ENCODE measurements at places on chromosomes 7 and 10.

- DNase-seq: no peak
Observed at GRCh38 chr7:84877943-84878570, 308.8 kb downstream of the SEMA3D start.

- DNase-seq: no peak
Observed at GRCh38 chr10:94785211-94785610, 22.7 kb downstream of the CYP2C19 start.

DNA sequence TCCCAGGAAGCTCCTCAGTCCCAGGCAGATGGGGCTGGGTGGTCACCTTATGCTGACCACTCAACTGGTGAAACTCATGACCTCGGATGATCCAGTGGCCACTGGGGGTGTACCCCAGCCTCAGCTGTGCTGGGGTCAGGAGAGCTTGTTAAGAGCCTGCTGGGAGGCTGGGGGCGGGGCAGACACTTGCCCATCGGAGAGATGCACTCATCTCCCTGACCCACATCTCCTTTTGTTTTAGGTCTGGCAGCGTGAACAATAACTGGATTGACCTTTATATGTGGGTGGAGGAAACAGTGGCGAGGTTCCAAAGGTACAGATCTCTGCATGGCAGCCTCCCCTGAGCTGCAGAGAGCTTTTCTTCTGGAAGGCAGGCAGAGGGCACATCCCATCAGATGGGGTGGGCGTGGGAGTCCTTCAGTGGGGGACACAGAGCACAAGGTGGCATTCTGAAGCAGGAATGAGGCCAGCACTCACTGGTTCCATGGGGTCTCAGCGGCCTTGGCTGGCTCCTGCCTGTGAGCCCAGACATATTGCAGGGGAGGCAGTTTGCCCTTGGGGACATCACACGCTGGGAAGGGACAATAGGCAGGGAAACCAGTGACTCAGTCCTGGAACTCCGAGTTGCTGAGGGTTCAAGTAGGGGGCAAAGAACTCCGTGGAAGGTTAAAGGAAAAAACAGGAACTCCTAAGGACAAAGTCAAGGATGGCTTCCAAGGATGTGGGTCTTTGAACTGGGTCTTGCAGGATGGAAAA lies 5.2 kb downstream of the ANTXRL start:
- no peak for DNase-seq

GRCh38 chr10:71634531-71635164 lies 84.9 kb downstream of the C10orf105 start:
- DNase-seq: no peak

- DNase-seq: no peak
Observed at GRCh38 chr10:110758898-110759297, 112.8 kb upstream of the PDCD4 start.

DNA sequence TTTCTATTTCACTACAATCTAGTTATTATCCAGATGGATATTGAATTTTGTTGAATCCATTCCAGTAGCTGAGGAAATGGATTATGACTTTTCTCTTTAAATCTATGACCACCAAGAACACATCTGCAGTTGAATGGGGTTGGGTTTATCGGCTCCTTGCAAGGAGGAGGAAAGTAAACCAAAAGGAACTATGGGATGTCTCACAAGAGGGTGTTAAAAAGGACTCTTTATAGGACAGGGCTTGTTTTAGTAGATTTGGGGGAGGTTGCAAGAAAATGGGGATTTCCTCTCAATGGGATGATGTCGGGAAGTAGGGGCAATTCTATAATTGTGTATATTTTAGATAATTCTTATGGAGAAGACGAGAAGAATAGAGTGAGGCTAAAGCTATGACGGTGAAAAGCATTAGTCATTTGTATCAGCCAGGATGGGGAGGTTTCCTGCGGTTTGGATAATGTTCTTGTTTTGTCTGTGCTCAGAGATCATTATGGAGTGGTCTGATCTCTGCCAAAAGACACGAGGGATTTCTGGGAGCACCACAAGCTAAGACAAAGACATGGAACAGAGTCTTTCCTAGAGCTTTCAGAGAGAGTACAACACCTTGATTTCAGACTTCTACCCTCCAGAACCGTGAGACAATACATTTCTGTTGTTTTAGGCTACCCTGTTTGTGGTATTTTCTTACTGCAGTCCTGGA lies 5.3 kb upstream of the LRRC61 start:
- no peak for DNase-seq

- DNase-seq: no peak
Observed at GRCh38 chr7:64905547-64905946, 2.5 kb downstream of the ZNF273 start.

DNA sequence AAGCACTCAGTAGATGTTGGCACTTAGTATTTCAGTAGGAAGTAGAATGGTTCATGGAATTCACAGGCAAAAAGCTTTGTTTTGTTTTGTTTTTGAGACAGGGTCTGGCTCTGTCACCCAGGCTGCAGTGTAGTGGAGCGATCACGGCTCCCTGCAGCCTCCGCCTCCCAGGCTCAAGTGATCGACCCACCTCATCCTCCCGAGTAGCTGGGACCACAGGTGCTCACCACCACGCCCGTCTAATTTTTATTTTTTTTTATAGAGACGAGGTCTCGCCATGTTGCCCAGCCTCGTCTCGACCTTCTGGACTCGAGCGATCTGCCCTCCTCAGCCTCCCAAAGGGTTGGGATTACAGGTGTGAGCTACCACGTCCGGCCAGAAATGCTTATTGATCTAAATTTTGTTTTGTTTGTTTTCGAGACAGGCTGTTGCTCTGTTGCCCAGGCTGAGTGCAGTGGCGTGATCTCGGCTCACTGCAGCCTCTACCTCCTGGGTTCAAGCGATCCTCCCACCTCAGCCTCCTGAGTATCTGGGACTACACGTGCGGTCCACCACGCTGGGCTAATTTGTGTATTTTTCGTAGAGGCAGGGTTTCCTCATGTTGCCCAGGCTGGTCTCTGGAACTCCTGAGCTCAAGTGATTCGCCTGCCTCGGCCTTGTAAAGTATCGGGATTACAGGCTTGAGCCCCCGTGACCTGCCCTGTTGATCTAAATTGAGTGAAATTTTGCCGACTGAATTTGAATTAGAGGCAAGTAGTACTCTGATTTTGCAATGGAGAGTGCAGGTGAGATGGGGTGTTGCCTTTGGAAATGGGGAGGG lies 1.7 kb downstream of the GLRX3 start:
- no peak for DNase-seq

GRCh38 chr7:105776986-105777910 lies 99.2 kb downstream of the ATXN7L1 start:
- DNase-seq: no peak

DNA sequence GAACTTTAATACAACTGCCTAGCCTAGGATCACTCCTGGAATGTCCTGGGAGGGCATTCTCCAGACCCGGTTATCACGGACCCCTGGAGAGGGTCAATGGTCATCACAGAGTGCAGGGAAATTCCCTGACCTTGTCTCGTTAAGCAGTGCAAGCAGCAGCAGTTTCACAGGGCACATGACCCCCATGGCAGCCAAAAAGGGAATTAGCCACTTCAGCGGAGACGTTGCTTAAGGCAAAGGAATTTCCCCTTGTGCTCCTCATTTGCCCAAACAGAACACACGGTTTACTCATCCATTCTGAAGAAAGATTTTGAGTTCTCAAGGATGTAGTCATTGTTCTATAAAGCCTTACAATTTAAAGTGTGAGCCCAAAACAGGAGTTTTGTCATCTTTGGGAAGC lies 260.3 kb downstream of the SNX13 start:
- DNase-seq: peak; percentile 93

DNA sequence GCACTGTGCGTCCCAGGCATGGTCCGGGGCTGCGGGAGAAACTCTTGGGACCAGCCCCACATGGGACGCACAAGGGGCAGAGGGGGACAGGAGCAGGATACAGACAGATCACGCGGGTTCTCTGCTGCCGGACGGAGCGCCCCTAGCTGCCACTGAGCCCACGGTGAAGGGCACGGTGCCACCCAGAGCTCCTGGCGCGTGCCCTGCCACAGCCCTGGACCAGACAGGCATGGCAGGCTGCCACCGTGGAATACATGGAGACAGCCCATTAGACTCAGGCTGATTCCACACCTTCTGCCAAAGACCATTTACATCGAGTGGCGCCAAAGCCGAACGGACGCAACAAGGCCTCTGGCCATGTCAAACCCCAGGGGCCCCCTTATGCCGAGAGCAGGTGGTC lies 90.4 kb downstream of the MAD1L1 start:
- no peak for DNase-seq

DNA sequence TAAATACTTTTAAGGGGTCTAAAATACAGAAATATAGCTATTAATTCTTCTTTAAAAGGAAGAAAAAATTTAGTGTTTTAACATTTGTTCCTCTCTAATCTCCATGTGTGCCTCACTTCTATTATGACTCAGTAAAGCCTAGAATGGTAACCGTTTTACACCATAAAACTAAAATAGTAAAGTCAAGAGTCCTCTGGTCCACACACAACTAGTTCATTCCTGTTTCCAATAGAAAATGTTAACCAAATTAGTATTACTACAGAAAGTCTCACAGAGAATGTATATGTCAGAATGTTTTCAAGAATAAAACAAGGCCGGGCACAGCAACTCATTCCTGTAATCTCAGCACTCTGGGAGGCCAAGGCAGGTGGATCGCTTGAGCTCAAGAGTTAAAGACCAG lies 55.8 kb downstream of the CNOT4 start:
- DNase-seq: no peak

GRCh38 chr10:20017961-20018360 lies 201.7 kb downstream of the PLXDC2 start:
- DNase-seq: peak; percentile 14

GRCh38 chr7:118288098-118288497 lies 63.6 kb downstream of the ANKRD7 start:
- DNase-seq: no peak

- no peak for DNase-seq
Observed at GRCh38 chr7:105839266-105839665, 37.1 kb downstream of the ATXN7L1 start.

DNA sequence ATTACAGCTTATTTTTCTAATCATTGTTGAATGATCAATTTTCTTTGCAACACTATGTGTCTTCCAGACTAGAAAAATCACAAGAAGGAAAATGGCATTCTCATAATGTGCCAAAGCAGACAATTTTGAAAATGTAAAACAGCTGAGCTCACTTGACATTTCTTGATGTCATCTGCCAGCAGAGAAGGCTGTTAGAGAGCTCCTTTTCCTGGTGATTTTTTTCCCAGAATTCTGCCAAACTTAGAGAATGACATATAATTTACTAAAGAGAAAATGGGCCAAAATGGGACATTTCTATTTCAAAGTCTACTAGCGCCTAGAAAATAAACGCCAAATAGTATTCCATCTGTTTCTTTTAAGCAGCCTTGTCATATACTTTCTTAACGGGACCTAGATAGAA lies 88.9 kb upstream of the CSTF2T start:
- DNase-seq: no peak

- DNase-seq: no peak
Observed at GRCh38 chr7:35748371-35748770, 52.5 kb upstream of the SEPTIN7 start.

GRCh38 chr10:17456032-17456548 lies 1.7 kb upstream of the ST8SIA6 start:
- no peak for DNase-seq

DNA sequence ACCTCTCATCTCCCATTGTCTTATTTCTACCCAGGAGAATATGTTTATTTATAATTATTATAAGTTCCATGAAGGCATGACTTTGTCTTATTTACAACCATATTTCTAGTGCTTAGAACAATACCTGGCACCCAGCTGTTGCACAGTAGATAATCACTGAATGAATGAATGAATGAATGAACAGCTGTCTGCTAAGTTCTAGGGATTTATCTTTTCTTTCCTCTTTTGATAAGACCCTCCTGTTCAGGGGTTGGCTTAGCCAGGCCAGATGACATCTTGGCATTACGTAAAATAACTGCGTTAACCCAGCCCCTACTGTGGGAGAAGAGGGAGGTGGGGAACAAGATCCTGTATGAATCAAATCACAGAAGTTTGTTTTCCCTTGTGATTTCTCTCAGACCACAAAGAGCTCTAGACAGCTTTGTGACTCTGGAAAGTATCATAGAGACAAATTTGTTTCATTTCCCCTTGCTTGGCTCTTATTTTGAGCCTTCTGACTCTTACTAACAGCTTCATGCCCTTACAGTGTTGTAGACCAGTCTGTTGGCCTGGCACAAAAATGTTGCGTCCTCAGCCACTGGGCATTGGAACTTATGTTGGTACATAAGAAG lies 8.4 kb downstream of the ZNF862 start:
- DNase-seq: no peak

DNA sequence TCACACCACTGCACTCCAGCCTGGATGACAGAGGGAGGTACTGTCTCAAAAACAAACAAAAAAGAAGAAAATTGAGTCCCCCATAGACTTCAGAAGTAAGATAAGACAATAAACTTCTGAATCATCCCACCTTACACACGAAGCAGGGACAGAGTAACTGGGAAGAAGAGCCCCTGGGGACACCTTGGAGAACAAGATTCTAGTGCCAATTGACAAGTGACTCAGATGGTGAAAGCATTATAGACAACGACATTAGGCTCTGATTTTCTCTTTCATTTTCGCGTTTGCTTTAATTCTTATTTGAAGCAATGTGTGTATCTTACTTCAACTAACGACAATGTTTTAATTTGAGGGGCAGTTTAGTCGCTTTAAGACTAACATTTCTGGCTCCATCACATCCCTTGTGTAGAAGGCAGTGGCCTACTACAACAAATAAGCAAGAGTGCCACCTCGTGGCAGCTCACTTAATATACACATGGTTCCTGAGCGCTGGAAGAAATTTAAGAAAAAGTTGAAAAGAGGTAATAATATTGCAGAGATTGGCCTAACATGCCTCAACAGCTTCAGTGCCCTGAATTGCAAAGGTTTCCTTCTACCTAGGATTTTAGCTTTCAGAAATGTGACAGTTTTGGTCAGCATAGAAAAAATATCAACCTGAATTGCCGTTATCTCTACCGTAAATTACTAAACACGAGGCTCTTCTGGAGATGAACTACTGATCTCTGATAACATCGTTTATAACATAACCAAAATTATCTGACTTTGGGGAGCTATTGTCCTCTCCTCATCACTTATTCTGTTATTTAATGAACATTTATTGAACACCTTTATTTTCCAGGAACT lies 36.7 kb downstream of the ASNS start:
- peak; percentile 38 for DNase-seq

DNA sequence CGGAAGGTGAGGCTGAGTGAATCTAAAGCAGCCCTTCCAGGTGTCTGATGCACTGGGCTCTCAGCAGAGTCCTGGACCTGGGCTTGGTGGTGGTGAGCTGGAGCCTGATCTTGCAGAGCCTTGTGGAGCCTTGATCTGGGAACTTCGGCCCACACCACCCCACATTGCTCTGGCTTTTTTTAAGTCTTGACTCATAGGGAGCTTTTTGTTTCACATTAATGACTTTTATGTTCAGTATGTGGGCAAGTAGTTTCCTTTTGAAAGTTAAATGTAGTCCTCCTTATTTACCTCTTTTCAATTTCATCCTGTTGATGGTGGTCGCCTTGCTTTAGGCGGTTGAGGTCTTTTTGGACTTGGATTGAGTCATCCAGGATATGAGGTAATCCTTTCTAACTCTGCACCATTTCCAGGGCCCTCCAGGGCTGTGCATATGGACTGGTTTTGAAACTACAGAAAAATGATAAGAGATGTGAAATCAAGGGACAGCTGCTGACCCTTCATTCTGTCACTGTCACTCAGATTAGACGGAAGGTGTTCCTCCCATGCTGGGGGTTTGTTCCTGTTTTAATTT lies 2.9 kb upstream of the NRAP start:
- peak; percentile 2 for DNase-seq

All from inflammatory macrophage treated with lipopolysaccharide for 1 hour (primary cell).